ENCODE measurements at places on chromosomes 11 and 22.

DNA sequence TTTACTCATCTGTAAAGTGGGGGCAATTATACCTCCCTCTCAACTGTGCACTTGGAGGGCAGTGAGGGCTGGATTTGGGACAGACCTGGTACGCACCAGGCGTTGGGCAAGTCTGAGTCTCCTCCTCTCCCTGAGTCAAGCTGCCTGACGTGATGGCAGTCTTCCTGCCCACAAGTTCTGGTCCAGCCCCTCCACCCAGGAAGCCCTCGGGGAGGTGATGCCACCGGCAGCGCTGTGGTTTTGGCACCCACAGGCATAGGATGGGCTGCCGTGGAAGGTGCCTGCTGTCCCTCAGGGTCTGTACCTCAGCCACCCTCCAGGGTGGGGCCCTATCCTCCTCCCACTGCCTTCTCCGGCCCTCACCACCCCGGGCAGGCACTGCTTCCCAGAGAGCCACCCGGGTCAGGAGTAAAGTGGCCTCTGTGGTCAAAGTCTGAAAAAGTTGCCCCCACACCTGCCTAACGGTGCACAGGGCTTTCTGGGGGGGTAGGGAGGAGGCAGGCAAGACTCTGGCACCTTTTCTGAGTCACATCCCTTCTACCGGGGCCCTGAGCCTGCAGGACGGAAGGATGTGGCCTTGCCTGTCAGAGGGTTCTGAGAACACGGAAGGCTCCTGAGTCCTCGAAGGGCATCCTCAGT lies 6.5 kb upstream of the APOBEC3H start:
- no peak for DNase-seq

DNA sequence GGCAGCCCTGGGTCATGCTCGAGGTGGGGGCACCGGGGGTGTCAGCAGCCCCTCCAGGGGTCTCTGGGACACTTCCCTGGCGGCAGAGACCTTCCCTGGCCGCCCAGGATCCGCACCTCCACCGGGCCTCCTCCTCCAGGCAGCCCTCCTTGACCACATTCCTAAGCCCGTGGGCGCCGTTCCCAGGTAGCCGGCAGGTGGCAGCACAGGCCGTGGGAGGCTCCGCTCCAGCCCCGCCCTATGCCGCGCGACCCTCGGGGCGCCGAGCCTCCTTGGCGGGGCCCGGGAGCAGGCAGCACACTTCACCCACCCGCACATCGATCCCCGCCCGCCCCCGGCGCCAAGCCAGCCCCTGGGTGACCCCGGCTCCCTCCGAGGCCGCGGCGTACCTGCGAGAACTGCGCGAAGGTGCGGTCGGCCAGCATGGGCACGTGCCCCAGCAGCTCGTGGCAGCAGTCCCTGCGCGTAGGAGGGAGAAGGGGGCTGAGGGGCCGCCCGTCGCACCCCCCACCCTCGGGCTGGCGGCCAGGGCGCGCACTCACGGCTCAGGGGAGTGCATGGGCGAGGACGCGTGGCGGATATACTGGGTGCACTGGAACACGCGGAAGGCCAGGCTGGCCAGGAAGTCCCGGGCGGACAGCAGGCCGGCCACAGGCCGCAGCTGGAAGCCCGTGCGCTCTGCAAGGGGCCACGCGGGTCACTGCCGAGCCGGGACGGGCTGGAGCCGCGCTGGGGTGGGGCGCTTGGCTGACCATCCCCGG lies 5.3 kb upstream of the INS start:
- DNase-seq = peak; percentile 32

DNA sequence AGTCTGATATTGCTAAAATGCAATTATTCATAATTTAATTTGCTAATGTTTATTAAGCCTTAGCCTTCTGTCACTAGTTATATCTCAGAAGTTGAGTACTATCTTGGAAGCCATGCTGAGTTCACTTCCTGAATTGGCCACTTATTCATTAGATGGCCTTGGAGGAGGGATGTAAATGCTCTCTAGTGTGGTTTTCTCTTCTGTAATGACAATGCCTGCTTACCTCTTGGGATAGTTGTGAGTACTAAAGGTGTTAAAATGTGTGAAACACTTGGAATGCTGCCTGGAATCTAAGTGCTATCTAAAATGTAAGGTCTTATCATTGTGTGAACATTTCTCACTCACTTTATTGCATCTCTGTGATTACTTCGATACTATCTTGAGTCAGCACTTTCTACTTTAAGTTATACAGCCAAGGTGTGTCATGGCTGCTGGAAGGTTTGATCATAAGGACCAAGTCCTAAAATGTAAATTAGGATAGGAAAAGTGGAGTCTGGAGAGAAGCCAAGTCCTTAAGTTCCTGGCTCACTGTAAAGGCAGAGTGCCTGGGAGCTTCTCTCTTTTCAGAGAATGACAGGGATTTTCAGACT lies 12.4 kb downstream of the GLYATL2 start:
- no peak for DNase-seq

GRCh38 chr11:120587299-120587698 lies 75.8 kb downstream of the GRIK4 start:
- DNase-seq = no peak

DNA sequence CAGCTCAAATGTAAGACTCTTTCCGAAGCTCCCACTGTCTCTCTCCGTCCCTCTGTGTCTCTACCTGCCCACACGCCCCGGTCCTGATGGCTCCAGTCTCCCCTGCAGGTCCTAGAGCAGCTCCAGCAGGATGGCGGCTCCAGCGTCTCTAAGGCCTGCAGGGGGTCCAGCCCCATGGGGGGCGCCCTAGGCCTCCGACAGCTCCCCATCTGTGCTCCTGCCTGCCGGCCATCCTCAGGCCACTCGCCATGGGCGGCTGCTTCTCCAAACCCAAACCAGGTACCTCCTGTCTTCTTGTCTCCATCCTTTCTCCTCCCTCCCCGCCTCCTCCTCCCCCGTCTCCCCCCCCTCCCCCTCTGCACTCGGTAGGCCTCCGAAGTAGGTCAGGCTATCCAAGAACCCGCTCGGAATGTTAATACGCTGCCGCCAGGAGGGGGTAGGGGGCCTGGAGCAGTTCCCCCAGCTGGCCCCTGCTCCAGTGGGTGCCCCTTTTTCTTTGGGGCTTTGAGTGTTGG lies 699 bp downstream of the AIFM3 start:
- DNase-seq = peak; percentile 79

DNA sequence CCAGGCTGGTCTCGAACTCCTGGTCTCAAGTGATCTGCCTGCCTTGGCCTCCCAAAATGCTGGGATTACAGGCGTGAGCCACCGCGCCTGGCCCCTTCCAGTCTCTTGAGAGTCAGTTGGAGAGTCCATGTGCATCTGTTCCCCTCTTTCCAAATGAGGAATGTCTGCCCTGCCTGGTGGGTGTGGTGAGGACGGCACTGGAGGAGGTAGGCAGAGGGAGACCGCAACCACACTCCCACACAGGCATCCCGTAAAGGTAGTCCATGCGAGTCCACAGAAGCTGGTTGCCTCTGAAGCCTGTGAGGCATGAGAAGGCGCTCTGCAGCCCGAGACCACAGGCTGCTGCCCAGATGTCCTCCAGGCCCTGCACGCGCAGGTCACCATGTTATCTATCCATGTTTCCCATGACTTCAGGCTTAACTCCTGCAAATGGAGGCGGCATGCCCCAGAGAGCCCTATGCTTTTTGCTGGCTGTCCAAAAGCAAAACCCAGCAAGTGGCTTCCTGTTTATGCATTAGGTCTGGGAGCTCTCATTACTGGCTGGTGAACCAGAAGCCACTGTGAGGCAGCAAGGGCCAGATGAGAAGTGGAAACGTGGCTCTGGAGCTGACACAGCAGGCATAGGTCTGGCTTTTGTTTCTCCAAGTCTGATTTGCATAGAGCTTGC lies 43.4 kb downstream of the GRIK4 start:
- no peak for DNase-seq

GRCh38 chr22:27809226-27809603 lies 7.7 kb upstream of the MN1 start:
- DNase-seq = no peak

- no peak for DNase-seq
Observed at GRCh38 chr22:39724390-39724789, 153.8 kb downstream of the CACNA1I start.

DNA sequence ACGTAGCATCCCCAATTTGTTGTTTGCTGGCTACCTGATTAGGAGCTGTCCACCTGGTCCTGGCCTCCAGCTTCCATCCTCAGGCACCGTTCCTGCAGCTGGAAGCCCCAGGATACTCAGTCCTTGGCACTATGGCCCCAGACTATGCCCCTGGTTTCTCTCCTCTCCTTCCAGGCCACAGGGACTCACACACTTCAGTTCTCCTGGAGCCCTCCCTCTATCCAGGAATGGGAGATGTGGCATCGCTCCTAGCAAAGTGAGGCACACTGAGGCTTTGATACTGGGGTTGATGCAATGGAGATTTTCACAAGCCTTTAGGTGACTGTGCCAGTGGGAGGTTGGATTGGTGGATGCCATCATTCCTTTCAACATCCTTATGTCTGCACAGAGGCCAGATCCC lies 142.8 kb upstream of the B3GAT1 start:
- DNase-seq = no peak

GRCh38 chr11:7056828-7057513 lies 31.8 kb upstream of the RBMXL2 start:
- DNase-seq = no peak

DNA sequence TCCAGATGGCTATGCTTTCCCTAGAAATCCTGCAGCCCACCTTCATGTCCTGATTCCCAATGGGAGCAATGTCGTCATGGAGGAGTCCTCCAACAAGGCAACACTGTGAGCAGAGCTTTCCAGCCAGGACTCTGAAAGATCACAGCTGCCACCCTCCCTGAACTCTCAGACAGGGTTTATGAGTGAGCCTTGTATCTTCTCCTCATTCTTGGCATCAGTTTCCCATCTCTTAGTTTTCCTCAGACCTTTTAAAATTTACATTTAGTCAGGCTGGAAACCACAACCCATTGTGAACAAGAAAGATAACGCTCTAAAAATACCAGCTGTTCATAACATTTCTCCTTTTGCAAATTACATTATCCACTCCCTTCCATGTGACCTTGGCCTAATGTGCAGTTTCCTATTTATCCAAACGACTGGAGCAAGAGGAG lies 15.6 kb upstream of the LYVE1 start:
- DNase-seq = no peak

- peak; percentile 70 for DNase-seq
Observed at GRCh38 chr11:74321487-74322188, 10.2 kb upstream of the P4HA3 start.

GRCh38 chr11:94553938-94554337 lies 10.2 kb downstream of the FUT4 start:
- DNase-seq = no peak
